Heart right ventricle (tissue), 16 donors: ENCODE measurements at places on chromosomes 5 and 9. TPM values are rescaled to one million over a fixed set of nuclear protein-coding genes. Genes with fewer than 3 reads are reported as not detected.

- DNase-seq: no peak
These were observed 359.5 kb downstream of the CETN3 start for GRCh38 chr5:90050103-90050502.

- DNase-seq: no peak
These were observed 130.7 kb upstream of the MINAR2 start for GRCh38 chr5:129617206-129617605.

- no peak for DNase-seq
These were observed 8.6 kb downstream of the SCGB3A2 start for GRCh38 chr5:147887026-147887627.

DNA sequence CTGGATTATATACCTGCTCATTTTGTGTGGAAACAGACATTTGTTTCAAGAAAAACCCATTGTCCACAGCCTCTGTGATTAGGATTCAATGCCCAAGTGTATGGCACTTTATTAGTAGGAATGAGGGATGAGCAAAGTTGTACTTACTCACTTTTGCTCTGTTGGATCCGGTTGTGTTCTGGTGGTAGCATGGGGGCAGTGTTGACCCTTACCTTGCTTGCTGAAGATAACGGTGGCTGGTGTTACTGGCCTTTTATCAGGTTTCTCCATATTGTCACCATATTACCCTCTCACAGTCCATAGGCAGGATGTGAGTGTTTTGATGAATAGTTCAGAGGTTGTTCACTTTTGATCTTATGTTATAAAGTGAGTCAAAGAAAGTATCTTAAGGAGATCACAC lies 42.7 kb upstream of the NUDT12 start:
- no peak for DNase-seq

SLC6A3 gene
- total RNA-seq: not detected

THBS4 gene
- total RNA-seq: 67.2 TPM

AGXT2 gene
- total RNA-seq: not detected

LCN10 gene
- total RNA-seq: 12.3 TPM
